NCI-H187 treated with DMSO at 0.1 percent for 48 hours (cell line): ENCODE measurements at places on chromosomes 16 and 17.

- DNase-seq = no peak
These were observed 318.9 kb downstream of the SNX29 start for GRCh38 chr16:12295395-12295794.

DNA sequence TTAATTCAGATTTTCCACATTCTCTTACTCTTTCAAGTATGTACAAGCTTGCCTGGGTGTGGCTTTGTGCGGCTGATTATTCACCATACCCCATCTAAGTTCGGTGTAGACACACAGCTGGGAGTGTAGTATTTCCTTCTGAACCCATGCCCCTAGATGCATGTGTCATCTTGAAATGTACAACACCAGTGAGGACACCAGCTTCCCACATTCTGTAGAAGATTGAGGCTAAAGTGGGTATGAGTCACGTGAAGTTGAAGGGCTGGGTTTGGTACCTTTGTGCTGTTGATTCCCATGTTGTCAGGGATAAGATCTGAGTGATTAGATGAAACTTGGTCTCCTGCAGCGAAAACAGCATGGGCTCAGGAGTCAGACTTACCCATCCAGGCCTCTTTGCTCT, 14.6 kb upstream of the DHX8 start:
- DNase-seq = no peak

DNA sequence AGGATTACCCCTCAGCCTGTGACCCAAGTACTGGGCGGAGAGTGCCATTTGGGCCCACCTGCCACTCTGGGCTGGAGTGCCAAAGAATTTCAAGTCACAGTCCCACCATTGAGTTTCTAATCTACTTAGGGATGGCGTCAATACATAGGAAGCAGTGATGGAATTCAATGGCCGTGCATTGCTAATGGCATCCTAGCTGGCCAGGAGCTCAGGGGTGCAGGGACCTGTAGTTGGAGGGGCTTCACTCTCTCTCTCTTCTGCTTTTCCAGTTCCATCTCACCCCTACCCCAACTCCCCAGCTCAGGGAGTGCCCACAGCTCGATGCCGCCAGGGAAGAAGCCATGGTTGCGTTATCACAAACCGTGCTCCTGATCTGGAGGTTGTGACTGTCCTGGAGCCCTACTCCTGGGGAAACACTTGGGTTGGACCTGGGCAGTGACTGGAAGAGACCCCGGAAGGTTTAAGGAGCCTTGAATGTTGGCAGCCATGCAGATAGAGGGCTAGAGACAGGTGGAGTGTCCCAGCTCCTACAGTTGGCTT, 2.4 kb downstream of the MMP15 start:
- no peak for DNase-seq

GRCh38 chr17:35041390-35041789, 22.1 kb downstream of the RFFL start:
- DNase-seq = no peak

DNA sequence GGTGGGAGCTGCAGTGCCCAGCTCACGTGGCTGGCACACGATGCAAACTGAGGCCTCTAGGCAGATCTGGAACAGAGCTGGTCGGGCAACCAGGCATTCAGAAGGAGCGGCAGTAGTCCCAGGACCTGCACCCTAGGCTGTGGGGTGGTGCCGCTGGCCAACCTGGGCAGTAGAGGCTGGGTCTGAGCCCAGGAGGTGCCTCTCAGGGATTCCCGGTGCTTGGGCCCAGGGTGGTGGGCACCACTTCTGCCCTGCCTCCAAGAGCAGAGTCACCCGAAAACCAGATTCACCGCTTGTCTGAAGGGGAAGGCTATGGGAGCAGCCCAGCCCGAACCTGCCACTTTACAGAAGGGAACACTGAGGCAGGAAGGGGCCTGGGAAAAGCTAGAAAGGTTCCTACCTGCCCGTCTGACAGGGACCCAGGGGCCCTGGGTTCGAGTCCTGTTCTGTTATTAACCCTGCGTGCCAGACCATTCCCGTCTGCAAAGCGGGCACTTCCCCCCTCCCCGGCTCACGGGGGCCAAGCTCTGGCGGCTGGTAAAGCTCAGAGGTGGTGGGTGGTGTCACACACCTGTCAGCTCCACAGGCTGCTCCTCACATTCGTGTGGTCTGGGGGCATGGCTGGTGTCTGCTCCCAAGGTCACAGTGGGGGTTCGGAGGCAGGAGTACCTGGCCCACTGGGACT, 16.9 kb downstream of the GLIS2 start:
- DNase-seq = no peak

DNA sequence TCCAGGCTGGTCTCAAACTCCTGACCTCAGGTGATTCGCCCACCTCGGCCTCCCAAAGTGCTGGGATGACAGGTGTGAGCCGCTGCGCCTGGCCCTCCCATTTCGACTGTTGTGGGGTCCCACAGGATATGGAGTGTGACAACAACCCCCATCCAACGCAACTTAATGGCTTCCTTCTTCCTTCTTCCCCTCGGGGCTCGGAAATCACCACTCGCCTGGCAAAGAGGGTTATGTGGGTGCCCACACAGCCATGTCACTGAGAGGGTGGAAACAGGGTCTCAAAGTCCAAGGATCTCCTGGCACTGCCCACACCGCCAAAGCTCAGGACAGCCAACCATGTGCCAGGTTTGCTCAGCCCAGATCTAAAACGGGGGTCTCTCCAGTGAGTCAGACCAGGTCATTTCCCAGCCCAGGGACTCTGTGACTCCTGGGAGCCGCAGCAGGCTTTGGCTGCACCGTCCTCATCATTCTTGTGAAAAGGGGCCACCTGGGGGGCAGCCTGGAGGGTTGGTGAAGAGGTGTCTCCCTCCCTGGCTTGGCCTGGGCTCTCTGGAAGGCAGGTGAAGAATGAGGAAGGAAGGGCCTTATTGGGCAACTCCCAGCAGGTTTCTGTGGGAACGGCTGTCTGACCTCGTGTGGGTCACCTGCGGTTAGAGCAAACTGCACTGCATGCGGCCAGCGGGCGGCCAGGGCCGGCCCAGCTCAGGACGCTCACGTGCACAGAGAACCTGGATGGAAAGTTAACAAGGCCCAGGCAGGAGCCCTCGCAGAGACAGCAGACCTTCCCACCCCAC, 25.3 kb upstream of the LITAF start:
- no peak for DNase-seq
